ENCODE measurements at places on chromosomes 11 and 22. TPM values are rescaled to one million over a fixed set of nuclear protein-coding genes. Genes with fewer than 3 reads are reported as not detected.

Gene KREMEN1
- total RNA-seq: 0.35 TPM

DNA sequence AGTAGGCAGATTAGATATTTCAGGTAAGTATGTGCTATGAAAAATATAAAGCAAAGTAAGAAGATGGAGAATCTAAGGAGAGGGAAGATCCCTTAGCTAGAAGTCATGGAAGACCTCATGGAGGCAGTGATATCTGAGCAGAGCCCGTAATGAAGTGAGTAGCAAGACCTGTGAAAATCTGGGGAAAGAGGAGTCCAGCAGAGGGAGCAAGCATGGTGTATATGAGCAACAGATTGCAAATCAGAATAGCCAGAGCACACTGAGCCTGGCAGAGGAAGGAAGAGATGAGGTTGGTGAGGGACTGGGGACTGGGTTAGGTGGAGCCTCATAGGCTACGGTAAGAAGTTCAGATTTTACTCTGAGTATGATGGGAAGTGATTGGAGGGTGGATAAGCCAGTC lies 9.4 kb downstream of the LHFPL7 start:
- peak; percentile 22 for DNase-seq

DNA sequence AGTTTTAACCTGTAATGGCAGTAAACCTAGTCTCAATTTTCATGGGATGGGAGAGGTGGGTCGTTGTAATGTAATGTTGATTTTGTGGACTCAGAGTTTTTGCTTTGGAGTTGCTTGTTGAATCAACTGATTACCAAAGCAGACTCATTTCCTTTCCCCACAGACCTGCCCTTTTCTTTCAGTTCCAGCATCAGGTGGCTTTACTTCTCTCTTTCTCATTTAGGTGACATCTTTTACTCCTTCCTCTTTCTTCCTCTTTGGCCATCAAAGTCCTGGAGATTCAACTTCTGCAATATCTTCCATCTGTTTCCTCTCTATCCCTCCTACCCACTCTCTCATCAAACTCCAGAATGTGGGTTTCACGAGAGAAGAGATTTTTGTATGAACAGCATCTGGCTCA lies 313.9 kb downstream of the TMEM135 start:
- DNase-seq: no peak

Gene RASD2
- not detected for total RNA-seq

Gene CTSF
- 0.96 TPM for total RNA-seq

Gene PRRG4
- total RNA-seq: 0.19 TPM

DNA sequence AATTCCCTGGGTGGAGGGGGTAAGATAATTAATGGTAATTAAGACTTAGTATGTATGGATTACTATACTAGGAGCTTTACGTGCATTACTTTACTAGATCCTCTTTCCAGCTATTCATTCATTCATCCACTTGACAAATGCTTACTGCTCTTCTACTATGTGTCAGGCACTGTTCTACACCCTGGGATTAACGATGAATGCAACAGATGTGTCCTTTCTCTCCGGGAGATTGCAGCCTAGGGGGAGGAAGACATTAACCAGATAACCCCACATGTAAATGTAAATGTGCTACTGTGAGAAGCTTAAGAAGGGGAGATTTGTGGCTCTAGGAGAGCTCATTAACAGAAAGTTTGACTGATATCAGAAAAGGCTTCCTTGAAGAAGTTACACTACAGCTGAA lies 1.7 kb downstream of the ANKK1 start:
- no peak for DNase-seq

DNA sequence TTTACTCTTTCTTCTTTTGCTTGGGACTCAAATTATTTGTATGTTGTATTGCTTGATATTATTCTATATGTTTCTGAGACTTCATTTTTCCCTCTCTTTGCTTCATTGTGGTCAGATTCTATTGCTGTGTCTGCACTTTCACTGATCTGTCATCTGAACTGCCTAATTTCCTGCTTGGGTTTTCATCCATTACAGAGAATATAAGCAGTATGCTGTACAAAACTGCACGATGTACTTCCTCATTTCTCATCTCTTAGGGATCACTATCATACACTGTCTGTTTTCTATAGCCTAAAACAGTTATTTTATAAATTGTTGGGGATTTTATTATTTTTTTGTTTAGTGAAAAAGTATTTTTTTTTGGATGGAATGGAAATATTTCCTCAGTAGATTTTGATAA lies 736.7 kb upstream of the ANO5 start:
- no peak for DNase-seq

DNA sequence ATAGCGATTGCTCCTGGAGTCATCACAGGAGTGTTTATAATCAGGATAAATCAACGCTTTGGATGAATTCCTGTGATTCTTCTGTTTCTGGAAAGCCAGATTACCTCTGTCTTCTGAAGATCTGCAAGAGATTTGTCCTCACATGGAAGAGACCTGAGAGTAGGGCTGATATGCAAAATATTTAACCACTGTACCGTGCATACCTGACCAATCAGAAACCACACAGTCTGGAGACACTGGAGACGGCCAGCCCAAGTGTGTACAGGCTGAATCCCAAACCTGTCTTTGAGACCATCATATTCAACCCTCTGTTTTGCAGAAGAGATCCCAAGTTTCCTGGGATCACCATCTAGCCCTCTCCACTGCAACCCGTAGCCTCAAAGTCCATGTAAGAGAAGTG lies 50.4 kb upstream of the WT1 start:
- DNase-seq: no peak

Gene C11orf97
- total RNA-seq: not detected

GRCh38 chr11:13061294-13061990 lies 52.3 kb downstream of the RASSF10 start:
- no peak for DNase-seq

DNA sequence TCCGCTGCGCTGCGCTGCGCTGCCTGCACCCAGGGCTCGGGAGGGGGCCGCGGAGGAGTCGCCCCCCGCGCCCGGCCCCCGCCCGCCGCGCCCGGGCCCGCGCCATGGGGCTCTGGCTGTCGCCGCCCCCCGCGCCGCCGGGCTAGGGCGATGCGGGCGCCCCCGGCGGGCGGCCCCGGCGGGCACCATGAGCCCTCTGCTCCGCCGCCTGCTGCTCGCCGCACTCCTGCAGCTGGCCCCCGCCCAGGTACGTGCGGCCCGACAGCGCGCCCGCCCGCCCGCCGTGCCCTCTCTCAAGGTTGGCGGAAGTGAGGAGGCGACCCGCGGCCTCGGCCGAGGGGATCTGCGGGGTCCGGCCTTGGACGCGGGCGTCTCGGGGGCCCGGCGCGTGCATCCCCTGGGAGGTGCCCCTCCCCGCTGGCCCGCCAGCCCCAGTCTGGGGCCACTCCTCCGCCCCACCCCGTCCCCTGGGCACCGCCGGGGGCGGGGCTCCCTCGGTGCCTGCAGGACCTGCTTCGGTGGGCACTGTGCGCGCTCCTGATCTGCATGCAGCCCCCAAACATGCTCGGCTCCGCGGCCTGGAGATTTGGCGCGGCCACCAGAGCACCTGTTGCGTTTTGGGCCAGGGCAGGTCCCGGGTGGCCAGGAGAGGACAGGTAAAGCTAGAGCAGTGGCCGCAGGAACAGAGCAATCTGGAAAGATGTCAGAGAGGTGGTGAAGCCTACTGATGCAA lies 429 bp downstream of the VEGFB start:
- DNase-seq: peak; percentile 47

DNA sequence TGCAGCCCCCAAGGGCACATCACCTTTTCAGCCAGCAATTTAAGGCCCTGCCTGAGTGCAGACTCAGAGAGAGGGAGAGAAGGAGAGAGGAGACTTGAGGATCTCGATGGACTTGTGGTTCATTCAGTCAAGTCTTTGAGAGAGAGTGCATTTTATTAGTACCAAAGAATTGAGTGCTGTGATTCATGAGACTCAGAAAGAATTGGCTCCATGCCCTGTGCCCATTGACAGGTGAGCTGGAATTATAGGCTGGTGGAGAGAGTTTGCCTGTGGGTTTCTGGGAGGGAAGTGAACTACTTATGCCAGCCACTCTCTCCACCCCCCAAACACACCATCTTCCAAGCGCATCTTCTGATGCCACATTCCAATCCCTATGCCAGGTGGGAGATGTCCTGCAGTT lies 236.8 kb downstream of the MN1 start:
- no peak for DNase-seq

DNA sequence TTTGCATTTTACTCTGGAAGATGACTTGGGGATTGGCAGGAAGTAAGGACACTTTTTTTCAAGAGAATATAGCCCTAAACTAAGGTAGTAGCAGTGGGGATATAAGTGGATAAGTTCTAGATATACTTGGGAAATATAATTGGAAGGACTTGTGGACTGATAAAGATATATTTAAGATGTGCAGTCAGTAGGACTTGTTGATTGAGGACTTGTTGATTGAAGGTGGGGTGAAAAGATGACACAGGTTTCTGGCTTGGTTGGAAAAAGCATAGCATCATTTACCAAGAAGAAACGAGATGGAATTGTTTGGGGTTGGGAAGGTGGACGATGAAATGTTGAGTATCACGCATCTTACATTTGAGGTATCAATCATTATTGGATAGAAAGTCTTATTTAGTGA lies 1.5 kb upstream of the TAF10 start:
- DNase-seq: no peak

- no peak for DNase-seq
Observed at GRCh38 chr11:102387043-102387781, 40.2 kb downstream of the BIRC2 start.

- DNase-seq: no peak
Observed at GRCh38 chr11:126384449-126385070, 29.1 kb downstream of the ST3GAL4 start.

Gene CCDC73
- total RNA-seq: not detected

Gene C22orf31
- not detected for total RNA-seq

DNA sequence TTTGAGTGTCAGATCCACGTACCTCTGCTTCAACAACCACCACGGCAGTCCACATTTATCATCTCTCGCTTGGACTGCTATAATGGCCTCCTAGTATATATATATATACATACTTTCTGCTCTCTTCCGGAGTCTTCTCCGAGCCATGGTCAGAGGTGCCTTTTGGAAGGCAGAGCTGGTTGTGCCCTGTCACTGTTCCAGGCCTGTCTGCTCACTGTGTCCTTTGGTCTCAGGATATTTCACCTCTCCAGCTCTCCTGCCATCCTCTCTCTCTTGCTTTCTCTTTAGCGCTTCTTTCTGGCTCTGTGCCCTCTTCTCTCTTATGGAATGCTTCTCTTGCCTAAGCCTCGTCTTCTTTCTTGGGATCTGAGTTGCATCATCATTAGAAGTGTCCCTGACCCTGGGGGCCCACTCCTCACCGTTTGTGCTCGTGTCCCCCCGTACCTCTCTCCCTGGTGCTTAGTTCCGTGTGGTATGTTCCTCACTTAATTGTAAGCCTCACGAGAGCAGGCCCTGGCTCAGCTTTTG lies 86.1 kb upstream of the RASSF10 start:
- no peak for DNase-seq

- DNase-seq: no peak
Observed at GRCh38 chr11:26558190-26558589, 13.9 kb downstream of the MUC15 start.

- DNase-seq: no peak
Observed at GRCh38 chr11:7846003-7846402, 49.3 kb upstream of the OR5P2 start.

GRCh38 chr11:45896422-45896984 lies 10.6 kb downstream of the FREY1 start:
- no peak for DNase-seq

- DNase-seq: no peak
Observed at GRCh38 chr11:20042811-20043341, 117.4 kb downstream of the DBX1 start.

Gene CADM1
- 0.24 TPM for total RNA-seq

DNA sequence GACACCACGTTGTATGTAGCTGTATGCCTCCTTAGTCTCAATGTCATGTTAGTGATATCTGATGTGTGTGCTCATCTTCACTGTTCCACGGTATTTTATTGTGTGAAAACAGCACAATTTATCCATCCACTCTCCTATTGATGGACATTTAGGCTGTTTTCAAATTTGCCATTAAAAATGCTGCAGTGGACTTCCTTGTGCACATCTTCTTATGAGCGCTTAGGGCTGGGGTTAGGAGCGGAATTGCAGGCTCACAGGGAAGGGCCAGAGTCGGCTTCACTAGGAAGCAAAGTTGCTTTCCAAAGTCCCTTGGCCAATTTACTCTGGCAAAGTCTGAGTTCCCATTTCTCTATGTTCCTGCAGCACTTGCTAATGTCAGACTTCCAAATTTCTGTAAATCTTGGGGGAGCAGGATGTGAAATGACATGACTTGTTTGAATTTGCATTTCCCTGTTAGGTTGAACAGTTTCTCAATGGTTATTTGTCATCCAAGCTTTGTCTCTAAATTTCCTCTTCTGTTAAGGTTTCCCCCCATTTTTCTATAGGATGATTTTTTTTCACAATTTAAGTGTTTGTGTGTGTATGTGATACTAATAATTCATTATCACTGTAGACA lies 75.4 kb downstream of the MYEOV start:
- no peak for DNase-seq

DNA sequence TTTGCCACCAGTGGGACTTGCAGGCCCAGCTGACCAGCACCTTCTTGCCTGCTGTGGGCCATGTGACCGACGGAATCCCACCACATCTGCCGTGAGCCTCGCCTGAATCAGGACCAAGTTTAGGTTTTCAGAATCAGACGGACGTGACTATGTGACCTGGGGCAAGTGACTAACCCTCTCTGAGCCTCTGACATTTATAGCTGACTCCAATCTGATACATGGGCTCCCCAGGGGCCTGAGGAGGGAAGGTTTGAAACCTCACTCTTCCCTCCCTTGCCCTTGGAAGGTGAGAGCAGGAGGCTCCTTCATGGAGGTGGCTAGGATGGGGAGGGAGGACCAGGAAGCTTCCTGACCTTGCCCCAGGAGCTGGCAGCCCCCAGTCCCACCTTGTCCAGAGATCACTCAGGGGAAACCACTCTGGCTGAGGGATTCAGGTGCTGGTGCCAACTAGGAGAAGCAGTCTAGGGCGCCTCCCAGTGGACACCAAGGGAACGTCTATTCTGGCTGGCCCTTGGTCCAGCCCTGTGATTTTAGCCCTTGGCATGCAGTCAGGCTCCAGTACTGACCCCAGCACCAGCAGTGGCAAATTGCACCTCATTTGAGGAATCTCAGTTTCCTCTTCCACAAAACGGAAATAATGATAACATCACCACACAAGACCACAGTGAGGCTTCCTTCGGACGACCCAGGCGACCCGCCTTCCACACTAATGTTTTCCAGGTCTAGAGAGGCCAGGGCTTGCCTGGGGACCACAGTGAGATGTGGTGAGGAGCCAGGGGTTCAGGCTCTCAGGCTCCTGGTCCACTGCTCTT lies 47.2 kb upstream of the SYT7 start:
- peak; percentile 68 for DNase-seq

DNA sequence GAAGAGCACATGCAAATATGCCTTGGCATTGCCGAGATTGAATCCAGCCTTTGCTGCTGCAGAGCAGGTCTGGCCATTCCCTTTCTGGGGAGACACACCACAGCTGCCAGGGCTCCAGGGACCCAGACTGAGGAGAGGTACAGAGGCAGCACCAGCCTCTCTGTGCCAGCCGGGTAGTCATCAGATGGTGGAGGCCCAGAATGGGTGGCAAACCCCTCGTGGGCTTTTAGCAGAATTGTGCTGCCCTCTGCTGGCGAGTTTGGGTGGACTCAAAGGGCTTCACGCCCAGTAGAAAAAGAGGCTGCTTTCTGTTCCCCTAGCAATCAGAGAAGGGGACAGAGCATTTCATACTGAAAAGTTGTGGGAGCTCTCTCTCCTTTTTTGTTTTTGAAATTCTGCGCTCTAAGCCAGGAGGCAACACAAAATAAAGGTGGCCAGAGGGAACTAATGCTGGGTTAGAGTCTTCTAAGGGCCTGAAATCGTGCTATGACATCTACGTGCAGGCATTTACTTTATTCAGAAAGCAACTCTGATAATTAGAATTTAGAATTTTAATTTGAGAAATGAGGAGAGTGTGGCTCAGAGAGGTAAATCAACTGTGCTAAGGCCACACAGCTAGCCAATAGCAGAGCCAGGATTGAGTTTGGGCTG lies 158.8 kb upstream of the NAV2 start:
- DNase-seq: peak; percentile 89

- no peak for DNase-seq
Observed at GRCh38 chr11:70547386-70547785, 149.1 kb downstream of the CTTN start.

Data from activated naive CD4-positive, alpha-beta T cell treated with anti-CD3 and anti-CD28 coated beads for 36 hours (primary cell).